ENCODE measurements at places on chromosomes 5 and 9.

- DNase-seq, result no peak
These were observed 117.1 kb downstream of the CMYA5 start for GRCh38 chr5:79806741-79807140.

DNA sequence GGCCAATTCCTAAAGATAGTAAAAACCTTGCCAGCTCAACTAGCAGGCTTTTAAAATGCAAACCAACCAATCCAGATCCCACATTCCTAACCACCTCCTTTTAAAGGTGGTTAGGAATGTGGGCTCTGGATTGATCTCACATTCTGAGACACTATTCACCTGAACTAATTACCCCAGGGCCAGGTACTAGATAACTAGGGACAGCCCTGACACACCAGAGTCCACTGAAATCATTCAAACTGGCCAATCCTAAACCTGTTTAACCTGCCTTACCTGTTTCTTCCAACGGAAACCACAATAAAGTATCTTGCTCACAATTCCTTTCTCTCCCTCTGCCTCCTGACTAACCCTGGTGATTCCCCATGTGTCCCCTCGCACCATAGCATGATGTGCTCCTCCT is 168.3 kb upstream of the DMAC1 start:
- DNase-seq, result no peak

DNA sequence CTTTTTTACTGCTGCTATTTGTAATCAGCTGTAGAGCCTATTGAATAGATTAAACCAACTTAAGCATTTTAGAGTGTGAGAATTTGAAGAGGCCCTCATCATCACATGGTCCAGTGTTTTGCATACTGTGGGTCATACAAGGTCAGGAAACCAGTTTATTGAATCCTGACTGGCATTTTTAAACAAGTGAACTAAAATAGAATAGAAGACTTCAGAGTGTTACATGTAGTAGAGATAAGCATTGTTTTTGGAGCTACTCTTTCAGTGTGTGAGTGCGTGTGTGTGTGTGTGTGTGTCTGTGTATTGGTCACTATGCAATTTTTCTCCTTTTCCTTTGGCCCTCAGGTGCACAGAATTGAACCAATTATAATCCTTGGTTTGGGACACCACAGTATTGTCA is 114.4 kb downstream of the SLC28A3 start:
- no peak for DNase-seq

DNA sequence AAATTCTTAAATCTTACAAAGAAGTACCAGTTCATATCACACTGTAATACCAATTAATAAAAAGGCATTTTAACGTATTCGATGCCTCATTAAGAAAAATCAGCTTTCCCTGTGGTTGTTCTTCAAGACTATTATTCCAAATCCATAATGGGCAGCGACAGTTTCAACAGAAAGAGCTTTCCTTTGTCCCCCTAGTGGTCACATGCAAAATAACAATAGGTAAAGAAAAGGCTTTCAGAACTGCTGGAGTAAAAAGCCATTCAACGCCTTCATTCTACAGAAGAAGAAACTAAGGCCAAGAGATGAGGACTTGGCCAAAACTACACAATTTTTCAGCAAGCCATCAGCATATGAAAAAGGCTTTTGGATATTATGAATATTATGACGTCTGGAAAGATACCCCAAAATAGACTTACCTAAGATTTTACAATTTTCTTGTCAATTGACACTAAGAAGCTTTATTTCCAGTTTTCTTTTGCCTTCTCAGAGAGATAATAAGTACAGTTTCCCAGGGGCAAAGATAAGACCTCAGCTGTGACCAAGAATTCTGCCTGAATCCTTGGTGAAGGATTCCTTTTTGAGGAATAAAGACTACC is 6.7 kb upstream of the CDH6 start:
- no peak for DNase-seq

GRCh38 chr9:92738661-92739081 is 26.0 kb downstream of the BICD2 start:
- peak; percentile 67 for DNase-seq

DNA sequence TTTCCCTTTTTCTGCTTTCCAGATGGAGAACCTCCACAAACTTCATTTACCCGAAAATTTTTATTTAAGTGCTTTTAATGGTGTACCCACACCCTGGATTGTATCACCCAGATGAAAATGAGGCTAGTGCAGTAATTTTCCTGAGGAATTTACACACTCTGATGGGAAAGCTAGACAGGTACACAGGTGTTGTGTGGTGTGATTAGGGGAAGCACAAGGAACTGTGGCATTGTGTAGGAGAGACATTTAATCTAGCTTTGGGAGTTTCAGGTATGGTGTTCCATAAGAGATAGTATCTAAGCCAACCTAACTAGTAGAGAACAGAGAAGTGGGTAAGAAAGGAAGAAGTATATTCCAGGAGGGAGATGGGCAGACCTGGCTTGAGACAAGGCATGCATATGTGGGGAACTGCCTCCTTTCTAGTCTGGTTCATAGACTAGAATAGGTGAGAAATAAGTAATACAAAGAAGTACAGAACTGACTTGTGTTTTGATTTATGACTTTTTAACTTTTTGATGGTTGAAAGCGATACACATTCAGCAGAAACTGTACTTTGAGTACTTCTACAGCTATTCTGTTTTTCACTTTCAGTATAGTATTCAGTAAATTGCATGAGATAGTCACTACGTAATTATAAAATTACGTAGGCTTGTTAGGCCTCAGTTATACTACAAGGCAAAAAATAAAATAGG is 22.9 kb upstream of the ROPN1L start:
- DNase-seq, result no peak
